ENCODE measurements at places on chromosomes 3 and 15. TPM values are rescaled to one million over a fixed set of nuclear protein-coding genes. Genes with fewer than 3 reads are reported as not detected.
A peak's percentile ranks its signal among the peaks of the same experiment; 100 is the strongest.

EPHB1 gene
- polyA plus RNA-seq: 0.53 TPM

CYP1A2 gene
- polyA plus RNA-seq: not detected

LRRIQ4 gene
- polyA plus RNA-seq: not detected

PLXNB1 gene
- polyA plus RNA-seq: 115 TPM

ZIC1 gene
- polyA plus RNA-seq: 0.08 TPM

CLDN16 gene
- polyA plus RNA-seq: 0.72 TPM

HIGD2B gene
- polyA plus RNA-seq: 0.10 TPM

TM4SF1 gene
- 87.5 TPM for polyA plus RNA-seq

SAMD7 gene
- polyA plus RNA-seq: not detected

TSEN2 gene
- 25.4 TPM for polyA plus RNA-seq

RBMS3 gene
- polyA plus RNA-seq: 8.7 TPM

PLA2G4D gene
- polyA plus RNA-seq: 0.07 TPM

MST1R gene
- 0.18 TPM for polyA plus RNA-seq

SERPINI2 gene
- polyA plus RNA-seq: not detected

MINAR1 gene
- polyA plus RNA-seq: 13.2 TPM

CLEC3B gene
- polyA plus RNA-seq: 5.1 TPM

DNAJA4 gene
- polyA plus RNA-seq: 19.8 TPM

GPR15 gene
- polyA plus RNA-seq: not detected

SLC38A3 gene
- polyA plus RNA-seq: 0.05 TPM

PDZRN3 gene
- 32.2 TPM for polyA plus RNA-seq

SLC6A11 gene
- not detected for polyA plus RNA-seq

- H3K27me3 ChIP-seq: no peaks in the 10 kb centered on the region
- H3K4me3 ChIP-seq: no peak overlapping the region
- no peak for DNase-seq
- no peaks in the 10 kb centered on the region for H3K4me1 ChIP-seq
- no peaks in the 10 kb centered on the region for H3K36me3 ChIP-seq
Measured at GRCh38 chr15:32737304-32737703, 19.5 kb downstream of the GREM1 start.

DNA sequence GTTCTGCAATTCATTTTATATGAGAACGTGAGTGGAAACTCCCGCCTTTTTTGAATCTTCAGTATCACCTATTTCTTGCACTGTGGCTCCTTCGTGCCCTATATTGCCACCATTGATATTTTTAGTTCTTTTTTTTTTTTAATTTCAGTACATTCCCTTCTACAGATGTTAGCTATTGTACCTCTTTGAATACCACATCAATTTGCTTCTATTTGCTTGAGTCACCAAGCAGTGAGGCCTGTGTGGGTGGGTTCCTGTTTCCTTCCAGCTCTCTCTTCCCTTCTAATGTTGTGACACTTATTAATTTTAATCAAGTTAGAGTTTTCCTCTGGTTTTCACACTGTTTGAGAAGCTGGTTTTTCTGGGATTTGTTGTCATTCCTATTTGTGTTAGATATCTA, 8.7 kb downstream of the HACD2 start:
- no peaks in the 10 kb centered on the region for H3K27me3 ChIP-seq
- no peak overlapping the region for H3K4me3 ChIP-seq
- DNase-seq: no peak
- no peak overlapping the region for H3K27ac ChIP-seq
- H3K36me3 ChIP-seq: no peaks in the 10 kb centered on the region

GRCh38 chr3:170725285-170725731, 139.4 kb upstream of the SLC7A14 start:
- no peak for DNase-seq
- no peaks in the 10 kb centered on the region for H3K27me3 ChIP-seq
- peaks cover 20% of the 10 kb centered on the region for H3K4me1 ChIP-seq
- no peak overlapping the region for H3K27ac ChIP-seq

GRCh38 chr3:127835993-127836882, 13.9 kb upstream of the MGLL start:
- H3K27ac ChIP-seq: no peak overlapping the region
- H3K27me3 ChIP-seq: no peaks in the 10 kb centered on the region
- H3K36me3 ChIP-seq: no peaks in the 10 kb centered on the region
- no peak for DNase-seq

DNA sequence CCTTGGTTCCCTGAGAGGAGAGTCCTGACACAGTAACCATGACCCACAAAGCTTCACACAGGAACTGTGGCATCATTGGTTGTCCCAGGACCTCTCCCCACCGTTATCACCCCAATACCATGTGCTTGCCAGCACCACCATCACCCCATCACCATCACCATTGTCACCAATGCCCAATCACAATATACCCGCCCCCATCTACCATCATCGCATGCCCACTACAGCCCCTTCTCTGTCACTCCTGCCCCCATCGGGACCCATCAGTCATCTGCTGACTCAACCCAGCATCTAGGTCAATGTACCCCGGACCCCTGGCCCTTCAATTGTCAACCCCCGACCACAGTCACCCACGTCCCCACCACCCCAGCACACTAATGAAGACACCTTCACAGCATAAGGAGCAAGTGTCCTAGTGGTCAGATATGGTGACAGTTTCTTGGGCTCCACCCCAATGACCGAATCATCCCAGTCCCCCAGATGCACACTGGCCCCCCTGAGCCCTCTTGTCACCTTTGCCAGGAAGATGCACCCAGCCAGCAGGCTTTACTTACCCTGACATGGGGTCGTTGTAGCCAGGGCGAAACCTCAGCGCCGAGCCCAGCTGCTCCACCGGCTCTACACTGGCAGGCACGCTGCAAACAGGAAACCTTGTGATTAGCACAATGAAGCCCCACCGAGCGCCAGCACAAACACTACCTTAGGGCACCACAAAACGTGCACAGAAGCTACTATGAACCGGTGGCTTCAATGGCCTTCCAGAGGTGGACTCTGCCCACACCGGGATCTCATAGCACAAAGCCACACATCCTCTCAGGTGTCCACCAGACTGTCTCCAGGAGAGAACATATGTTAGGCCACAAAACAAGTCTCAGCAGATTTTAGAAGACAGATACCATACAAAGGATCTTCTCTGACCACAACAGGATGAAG, 25.1 kb downstream of the SHISA5 start:
- no peak for DNase-seq
- no peaks in the 10 kb centered on the region for H3K4me1 ChIP-seq
- no peaks in the 10 kb centered on the region for H3K36me3 ChIP-seq

GRCh38 chr3:125120379-125121122, 64.8 kb upstream of the HEG1 start:
- H3K27me3 ChIP-seq: no peaks in the 10 kb centered on the region
- H3K4me3 ChIP-seq: no peak overlapping the region
- H3K27ac ChIP-seq: no peak overlapping the region
- no peak for DNase-seq
- H3K36me3 ChIP-seq: no peaks in the 10 kb centered on the region

- H3K27ac ChIP-seq: no peak overlapping the region
- no peaks in the 10 kb centered on the region for H3K4me1 ChIP-seq
- H3K4me3 ChIP-seq: no peak overlapping the region
- no peaks in the 10 kb centered on the region for H3K27me3 ChIP-seq
- H3K36me3 ChIP-seq: no peaks in the 10 kb centered on the region
Measured at GRCh38 chr3:127986803-127987202, 65.4 kb upstream of the SEC61A1 start.

- DNase-seq: no peak
- no peak overlapping the region for H3K27ac ChIP-seq
- H3K36me3 ChIP-seq: no peaks in the 10 kb centered on the region
- peaks cover 10% of the 10 kb centered on the region for H3K4me1 ChIP-seq
Measured at GRCh38 chr3:117097351-117097750, 387.8 kb downstream of the TUSC7 start.

DNA sequence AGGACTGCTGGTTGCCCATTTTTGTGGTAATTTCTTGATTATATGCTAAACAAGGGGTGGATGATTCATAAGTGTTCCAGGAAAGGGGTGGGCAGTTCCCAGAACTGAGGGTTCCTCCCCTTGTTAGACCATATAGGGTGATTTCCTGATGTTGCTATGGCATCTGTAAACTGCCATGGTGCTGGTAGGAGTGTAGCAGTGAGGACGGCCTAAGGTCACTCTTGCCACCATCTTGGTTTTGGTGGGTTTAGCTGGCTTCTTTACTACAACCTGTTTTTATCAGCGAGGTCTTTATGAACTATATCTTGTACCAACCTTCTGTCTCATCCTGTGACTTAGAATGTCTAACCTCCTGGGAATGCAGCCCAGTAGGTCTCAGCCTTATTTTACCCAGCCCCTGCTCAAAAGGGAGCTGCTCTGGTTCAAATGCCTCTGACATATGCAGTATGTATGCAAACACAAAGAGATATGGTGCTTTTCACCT, 46.2 kb downstream of the C3orf38 start:
- H3K4me3 ChIP-seq: no peak overlapping the region
- H3K4me1 ChIP-seq: no peaks in the 10 kb centered on the region
- H3K36me3 ChIP-seq: no peaks in the 10 kb centered on the region
- no peak overlapping the region for H3K27ac ChIP-seq
- DNase-seq: no peak

DNA sequence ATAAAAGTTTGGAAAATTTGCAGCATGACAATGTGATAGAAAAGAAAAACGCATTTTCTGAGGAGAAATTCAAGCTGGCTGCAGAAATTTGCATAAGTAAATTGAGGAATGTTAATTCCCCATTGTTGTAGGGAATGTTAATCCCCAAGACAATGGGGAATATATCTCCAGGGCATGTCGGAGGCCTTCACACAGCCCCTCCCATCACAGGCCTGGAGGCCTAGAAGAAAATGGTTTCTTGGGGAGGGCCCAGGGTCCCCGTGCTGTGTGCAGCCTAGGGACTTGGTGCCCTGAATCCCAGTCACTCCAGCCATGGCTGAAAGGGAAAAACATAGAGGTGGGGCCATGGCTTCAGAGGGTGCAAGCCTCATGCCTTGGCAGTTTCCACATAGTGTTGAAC, 101.1 kb downstream of the BOC start:
- H3K27ac ChIP-seq: no peak overlapping the region
- H3K4me3 ChIP-seq: no peak overlapping the region
- no peak for DNase-seq
- no peaks in the 10 kb centered on the region for H3K27me3 ChIP-seq
- H3K36me3 ChIP-seq: no peaks in the 10 kb centered on the region

- H3K27me3 ChIP-seq: no peaks in the 10 kb centered on the region
- DNase-seq: no peak
- no peak overlapping the region for H3K27ac ChIP-seq
Measured at GRCh38 chr3:14131134-14131533, 6.3 kb downstream of the TMEM43 start.

DNA sequence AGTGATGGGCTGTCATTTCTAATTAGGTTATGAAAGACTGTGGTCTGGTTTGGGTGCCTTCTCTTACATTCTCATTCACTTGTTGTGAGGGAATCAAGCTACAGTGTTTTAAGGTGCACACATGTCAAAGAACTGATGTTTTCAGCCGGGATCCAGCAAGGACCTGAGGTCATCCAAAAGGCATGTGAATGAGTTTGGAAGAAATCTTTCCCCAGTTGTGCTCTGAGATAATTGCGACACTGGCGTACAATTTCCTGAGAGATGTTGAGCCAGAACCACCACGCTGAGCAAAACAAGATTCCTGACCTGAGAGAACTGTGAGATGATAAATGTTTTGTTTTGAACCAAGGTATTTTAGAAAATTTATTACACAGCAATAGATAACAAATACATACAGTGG, 295.3 kb upstream of the SLITRK3 start:
- no peak overlapping the region for H3K27ac ChIP-seq
- no peaks in the 10 kb centered on the region for H3K4me1 ChIP-seq
- H3K27me3 ChIP-seq: no peaks in the 10 kb centered on the region
- no peak for DNase-seq

DNA sequence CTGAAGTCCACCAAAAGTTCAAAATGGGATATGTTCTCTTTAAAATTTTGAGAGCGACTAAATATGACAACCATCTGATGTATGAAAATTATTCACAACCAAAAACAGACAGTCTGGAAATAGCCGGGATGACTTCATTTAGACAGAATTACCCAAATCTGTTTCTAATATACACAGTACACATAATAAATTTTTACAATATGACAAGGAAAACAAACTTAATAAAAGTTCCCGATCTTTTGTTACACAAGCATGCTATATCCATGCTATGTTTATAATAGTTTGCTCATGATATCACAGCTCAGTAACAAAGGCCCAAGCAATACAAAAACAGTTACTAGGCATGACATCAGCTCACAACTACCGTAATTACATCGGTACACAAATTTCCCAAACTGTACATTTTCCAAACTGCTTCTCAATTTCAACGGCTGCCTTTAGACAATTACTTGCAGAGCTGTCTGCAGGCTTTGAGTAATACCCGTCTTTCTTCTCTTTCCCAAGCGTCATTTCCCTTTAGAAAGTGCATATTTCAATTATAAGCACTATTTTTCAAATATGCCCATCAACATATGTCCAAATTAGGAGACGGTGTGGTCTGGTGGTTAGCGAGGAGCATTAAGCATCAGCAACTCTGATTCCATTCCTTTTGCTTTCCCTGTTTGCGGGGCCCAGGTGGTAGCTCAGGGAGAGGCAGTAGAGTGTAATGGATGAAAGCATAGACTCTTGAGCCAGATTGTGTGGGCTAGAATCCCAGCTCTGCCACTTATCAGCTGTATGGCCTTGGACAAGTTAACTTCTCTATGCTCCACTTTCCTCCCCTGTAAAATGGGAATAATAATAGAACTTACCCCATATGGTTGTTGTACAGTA, 481.2 kb downstream of the FOXP1 start:
- H3K36me3 ChIP-seq: no peaks in the 10 kb centered on the region
- H3K4me3 ChIP-seq: no peak overlapping the region
- H3K27me3 ChIP-seq: no peaks in the 10 kb centered on the region
- no peak for DNase-seq
- no peaks in the 10 kb centered on the region for H3K4me1 ChIP-seq

GRCh38 chr3:27105904-27106303, 263.3 kb downstream of the NEK10 start:
- H3K4me3 ChIP-seq: no peak overlapping the region
- H3K27me3 ChIP-seq: no peaks in the 10 kb centered on the region
- no peak for DNase-seq

- H3K27me3 ChIP-seq: no peaks in the 10 kb centered on the region
- DNase-seq: peak; percentile 94
- no peaks in the 10 kb centered on the region for H3K36me3 ChIP-seq
- no peak overlapping the region for H3K4me3 ChIP-seq
Measured at GRCh38 chr3:52123106-52123725, 31.0 kb downstream of the POC1A start.
